Psoas muscle (tissue), 8 donors: ENCODE measurements at places on chromosomes 11 and 22. TPM values are rescaled to one million over a fixed set of nuclear protein-coding genes. Genes with fewer than 3 reads are reported as not detected.

DNA sequence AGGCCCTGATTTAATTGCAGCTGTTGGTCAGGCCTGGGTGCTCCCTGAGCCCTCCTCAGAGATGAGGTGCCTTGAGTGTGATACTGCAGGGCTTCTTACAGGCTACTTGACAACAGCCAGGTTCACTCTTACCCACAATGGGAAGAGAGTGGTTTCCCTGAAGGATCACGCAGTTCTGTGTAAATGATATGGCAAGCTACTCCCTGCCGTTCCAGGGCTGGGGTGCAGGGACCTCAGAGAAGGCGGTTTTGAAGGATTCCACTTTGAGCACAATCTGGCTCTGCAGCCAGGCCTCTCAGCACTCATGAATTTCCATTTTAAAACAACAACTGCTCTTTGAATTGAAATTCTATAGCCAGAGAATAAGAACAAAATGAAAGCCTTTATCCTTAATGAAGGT lies 92.9 kb downstream of the SLC17A6 start:
- no peak overlapping the region for H3K4me3 ChIP-seq
- H3K27ac ChIP-seq: no peak overlapping the region
- no peaks in the 10 kb centered on the region for H3K27me3 ChIP-seq
- peaks cover 3% of the 10 kb centered on the region for H3K4me1 ChIP-seq

DNA sequence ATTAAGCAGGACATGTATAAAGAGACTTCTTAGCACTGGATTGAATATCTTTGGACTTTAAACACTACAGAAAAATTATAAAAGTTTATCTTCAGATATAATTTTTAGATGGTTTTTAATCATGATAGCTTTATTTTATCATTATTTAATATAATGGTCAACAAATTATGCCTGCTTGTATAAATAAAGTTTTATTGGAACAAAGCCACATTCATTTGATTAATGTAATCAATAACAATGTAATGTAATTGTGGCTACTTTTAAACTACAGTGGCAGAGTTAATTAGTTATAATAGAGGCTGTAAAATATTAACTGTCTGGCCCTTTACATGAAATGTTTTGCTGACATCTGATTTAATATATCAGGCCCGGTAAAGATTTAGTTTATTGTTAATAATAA lies 70.0 kb downstream of the STIM1 start:
- H3K36me3 ChIP-seq: no peaks in the 10 kb centered on the region
- H3K4me1 ChIP-seq: peaks cover 44% of the 10 kb centered on the region
- H3K4me3 ChIP-seq: no peak overlapping the region
- DNase-seq: no peak
- no peaks in the 10 kb centered on the region for H3K27me3 ChIP-seq

GRCh38 chr11:23021287-23021863 lies 161.1 kb upstream of the CCDC179 start:
- no peaks in the 10 kb centered on the region for H3K27me3 ChIP-seq
- no peak overlapping the region for H3K27ac ChIP-seq
- H3K4me1 ChIP-seq: no peaks in the 10 kb centered on the region

- DNase-seq: no peak
- no peaks in the 10 kb centered on the region for H3K36me3 ChIP-seq
- no peak overlapping the region for H3K27ac ChIP-seq
- H3K27me3 ChIP-seq: no peaks in the 10 kb centered on the region
These were observed 89.6 kb downstream of the HSD17B12 start for GRCh38 chr11:43770173-43770572.

GRCh38 chr11:38582756-38583155 lies 1984.7 kb upstream of the RAG2 start:
- H3K4me1 ChIP-seq: no peaks in the 10 kb centered on the region
- no peak overlapping the region for H3K27ac ChIP-seq
- DNase-seq: no peak
- no peaks in the 10 kb centered on the region for H3K36me3 ChIP-seq
- H3K4me3 ChIP-seq: no peak overlapping the region

DNA sequence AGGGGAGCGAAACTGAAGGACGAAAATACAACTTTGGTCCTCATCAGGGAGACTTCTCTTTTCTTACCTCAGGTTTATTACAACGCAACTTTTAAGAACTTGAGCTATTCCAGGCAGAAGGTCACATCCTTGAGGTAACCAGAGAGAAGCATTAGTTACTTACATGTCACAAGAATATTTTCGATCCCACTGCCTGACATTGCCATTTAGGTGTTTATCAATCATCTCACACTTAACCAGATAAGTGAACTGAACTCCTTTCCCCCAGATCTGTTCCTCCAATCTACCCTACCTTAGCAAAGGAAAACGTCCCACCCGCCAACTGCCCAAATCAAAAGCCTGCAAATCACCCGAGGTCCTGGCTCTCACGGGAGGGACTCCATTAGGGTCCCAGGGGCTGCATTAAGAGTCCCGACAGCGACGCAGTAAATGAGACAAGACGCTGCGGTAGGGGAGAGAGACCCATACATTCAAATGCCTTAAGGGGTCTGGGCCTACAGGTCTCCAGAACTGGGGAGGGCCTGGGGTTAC lies 734 bp downstream of the ZNF280B start:
- H3K27ac ChIP-seq: no peak overlapping the region
- H3K36me3 ChIP-seq: no peaks in the 10 kb centered on the region
- H3K27me3 ChIP-seq: no peaks in the 10 kb centered on the region
- DNase-seq: no peak

GRCh38 chr22:35703861-35704584 lies 13.6 kb upstream of the APOL5 start:
- H3K4me3 ChIP-seq: no peak overlapping the region
- no peaks in the 10 kb centered on the region for H3K36me3 ChIP-seq
- no peak overlapping the region for H3K27ac ChIP-seq

DNA sequence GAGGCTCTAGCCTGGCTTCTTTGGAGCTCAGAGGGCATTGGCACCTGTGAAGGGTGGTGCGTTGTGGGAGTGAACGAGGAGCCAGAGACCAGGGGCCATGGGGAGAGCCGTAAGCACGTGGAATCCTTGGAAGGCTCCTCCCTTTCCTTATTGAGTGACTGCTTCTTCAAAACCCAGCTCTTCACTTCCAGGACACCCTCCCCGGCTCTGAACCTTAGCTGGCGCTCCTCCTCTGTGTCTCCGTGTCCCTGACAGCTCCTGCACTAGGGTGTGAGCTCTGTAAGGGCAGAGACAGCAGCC lies 26.3 kb downstream of the POLR3H start:
- H3K36me3 ChIP-seq: peaks cover 93% of the 10 kb centered on the region
- no peak for DNase-seq
- peak overlapping the region; percentile 31 for H3K27ac ChIP-seq
- no peaks in the 10 kb centered on the region for H3K27me3 ChIP-seq
- H3K4me3 ChIP-seq: no peak overlapping the region
- peaks cover 40% of the 10 kb centered on the region for H3K4me1 ChIP-seq

DNA sequence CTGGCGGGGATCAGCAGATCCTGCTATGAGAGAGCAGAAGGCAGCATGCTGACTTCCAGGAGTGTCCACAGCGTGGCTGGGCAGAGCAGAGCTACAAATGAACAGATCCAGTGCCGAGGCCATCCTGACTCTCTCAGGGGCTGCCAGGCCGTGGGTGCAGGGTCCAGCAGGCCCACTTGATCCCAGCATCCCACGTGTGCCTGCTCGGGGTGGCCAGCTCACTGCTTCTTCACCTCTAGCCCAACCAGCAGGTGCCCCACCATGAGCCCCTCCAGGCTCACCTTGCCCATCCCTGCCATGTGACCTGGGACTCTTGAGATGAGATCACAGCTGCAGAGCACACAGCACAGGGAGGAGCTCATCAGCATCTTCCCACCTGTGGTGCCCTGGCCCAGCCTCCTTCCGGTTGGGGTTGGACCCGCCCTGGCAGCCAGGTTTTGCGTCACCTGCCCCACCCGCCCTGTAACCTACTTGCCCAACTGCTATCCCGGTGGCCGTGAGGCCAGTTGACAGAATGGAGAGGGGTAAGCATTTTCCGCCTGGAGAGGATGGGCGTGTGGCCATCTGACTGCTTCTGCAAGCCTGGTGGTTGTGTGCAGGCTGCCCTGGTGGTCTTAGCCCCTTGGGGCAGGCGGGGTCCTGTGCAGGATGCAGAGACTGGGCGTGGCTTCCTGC lies 11.0 kb downstream of the TANGO2 start:
- no peak overlapping the region for H3K27ac ChIP-seq
- H3K27me3 ChIP-seq: no peaks in the 10 kb centered on the region
- DNase-seq: no peak
- no peak overlapping the region for H3K4me3 ChIP-seq

GRCh38 chr11:115643549-115644270 lies 139.5 kb upstream of the CADM1 start:
- H3K4me1 ChIP-seq: no peaks in the 10 kb centered on the region
- no peak for DNase-seq
- no peak overlapping the region for H3K4me3 ChIP-seq
- no peaks in the 10 kb centered on the region for H3K36me3 ChIP-seq
- no peak overlapping the region for H3K27ac ChIP-seq

DNA sequence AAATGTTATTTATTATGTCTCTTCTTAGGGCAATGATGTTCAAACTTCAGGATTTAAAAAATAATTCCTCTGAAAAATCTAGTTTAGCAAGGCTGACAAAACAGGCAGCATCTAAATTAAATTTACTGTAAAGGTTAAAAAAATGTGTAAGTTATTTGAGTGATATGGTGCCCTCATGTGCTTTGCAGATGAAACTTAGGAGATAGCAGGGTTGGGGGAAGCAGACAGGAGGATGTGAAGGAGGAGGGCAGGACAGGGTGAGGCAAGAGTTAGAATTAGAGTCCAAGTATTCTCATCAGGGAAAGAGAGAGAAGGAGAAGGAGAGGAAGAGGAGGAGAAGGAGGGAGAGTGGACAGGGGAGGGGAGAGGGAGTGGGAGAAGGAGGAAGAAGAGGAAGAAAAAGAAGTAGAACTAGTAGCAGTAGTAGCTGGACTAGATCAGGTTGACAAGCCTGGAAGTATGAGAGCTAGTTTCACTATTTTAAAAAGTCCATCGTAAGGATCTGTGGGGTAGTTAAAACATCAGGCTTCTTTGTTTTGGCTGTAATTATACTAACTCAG lies 141.2 kb upstream of the SESN3 start:
- DNase-seq: no peak
- H3K27me3 ChIP-seq: no peaks in the 10 kb centered on the region
- no peaks in the 10 kb centered on the region for H3K36me3 ChIP-seq
- no peaks in the 10 kb centered on the region for H3K4me1 ChIP-seq

GRCh38 chr22:44423556-44424358 lies 74.3 kb downstream of the RTL6 start:
- H3K4me1 ChIP-seq: no peaks in the 10 kb centered on the region
- DNase-seq: no peak
- no peaks in the 10 kb centered on the region for H3K36me3 ChIP-seq
- H3K27me3 ChIP-seq: no peaks in the 10 kb centered on the region
- no peak overlapping the region for H3K27ac ChIP-seq
- H3K4me3 ChIP-seq: no peak overlapping the region

DNA sequence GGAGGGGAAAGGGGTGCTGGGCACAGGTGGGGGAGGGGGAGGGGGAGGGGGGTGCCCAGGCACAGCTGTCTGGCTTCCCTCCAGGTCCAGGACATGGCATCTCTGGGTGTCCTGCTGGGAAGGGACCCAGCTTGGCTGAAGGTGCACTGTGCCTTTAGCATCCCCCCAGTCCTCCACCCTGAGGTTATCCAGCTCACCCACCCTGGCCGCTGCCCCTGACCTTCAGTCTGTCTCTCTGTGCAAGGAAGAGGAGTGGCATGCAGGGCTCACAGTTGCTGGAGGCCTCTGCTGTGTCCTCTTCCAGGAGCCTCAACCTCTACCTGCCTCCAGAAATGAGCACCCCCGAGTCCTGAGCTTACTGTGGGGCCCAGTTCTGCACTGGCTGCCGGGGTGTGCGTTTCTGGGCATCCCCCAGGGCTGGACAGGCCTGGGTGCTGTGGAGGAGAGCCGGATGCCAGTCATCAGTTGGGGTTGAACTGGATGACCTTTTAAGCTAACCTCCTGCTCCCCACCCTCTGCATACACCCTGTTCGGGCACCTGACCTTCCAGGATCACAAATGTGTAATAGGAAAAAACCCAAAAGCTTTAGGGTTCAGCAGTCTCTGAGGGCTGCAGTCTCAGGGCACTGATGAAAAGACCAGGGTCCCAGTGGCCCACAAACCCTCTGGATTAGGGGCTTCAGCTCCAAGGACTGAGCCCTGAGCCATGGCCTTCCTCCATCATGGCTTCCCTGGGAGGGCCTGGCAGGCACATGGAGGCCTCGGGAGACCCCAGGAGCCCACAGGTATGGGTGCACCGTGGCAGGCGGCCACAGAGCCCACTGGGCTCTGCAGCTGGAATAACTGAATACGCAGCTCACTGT lies 9.6 kb upstream of the CTSD start:
- no peak overlapping the region for H3K4me3 ChIP-seq
- DNase-seq: no peak
- no peak overlapping the region for H3K27ac ChIP-seq
- no peaks in the 10 kb centered on the region for H3K4me1 ChIP-seq
- H3K27me3 ChIP-seq: no peaks in the 10 kb centered on the region

DNA sequence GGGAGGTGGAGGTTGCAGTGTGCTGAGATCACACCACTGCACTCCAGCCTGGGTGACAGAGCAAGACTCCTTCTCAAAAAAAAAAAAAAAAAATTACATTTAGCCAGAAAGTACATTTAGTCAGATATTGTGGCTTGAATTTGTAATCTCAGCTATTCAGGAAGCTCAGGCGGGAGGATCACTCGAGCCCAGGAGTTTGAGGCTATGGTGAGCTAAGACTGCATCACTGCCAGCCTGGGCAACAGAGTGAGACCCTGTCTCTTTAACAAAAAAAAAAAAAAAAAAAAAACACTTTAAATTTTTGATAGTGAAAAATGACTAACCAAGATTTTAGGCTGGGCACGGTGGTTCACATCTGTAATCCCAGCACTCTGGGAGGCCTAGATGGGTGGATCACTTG lies 27.3 kb downstream of the MRTFA start:
- H3K4me1 ChIP-seq: peaks cover 67% of the 10 kb centered on the region
- no peak overlapping the region for H3K27ac ChIP-seq
- no peaks in the 10 kb centered on the region for H3K27me3 ChIP-seq
- no peak overlapping the region for H3K4me3 ChIP-seq

- no peak overlapping the region for H3K27ac ChIP-seq
- no peaks in the 10 kb centered on the region for H3K4me1 ChIP-seq
- no peak for DNase-seq
- peaks cover 6% of the 10 kb centered on the region for H3K27me3 ChIP-seq
- no peaks in the 10 kb centered on the region for H3K36me3 ChIP-seq
- H3K4me3 ChIP-seq: no peak overlapping the region
These were observed 9.5 kb downstream of the MUC5AC start for GRCh38 chr11:1167256-1167655.

Gene TESMIN
- polyA plus RNA-seq: 0.07 TPM

Gene FJX1
- 0.96 TPM for polyA plus RNA-seq

Gene DEPDC7
- 6.3 TPM for polyA plus RNA-seq

Gene BACE1-AS
- 7.2 TPM for polyA plus RNA-seq

Gene SCGB1A1
- polyA plus RNA-seq: not detected

Gene CALCA
- not detected for polyA plus RNA-seq
